Activated CD4-positive, alpha-beta memory T cell treated with anti-CD3 and anti-CD28 coated beads for 36 hours (primary cell): ENCODE measurements at places on chromosomes 2 and 18. TPM values are rescaled to one million over a fixed set of nuclear protein-coding genes. Genes with fewer than 3 reads are reported as not detected.

- no peak for DNase-seq
Observed at GRCh38 chr18:2879889-2880288, 33.1 kb downstream of the EMILIN2 start.

GRCh38 chr2:40370007-40370395 is 81.9 kb downstream of the SLC8A1 start:
- no peak for DNase-seq

GRCh38 chr2:190628591-190629319 is 20.1 kb upstream of the NAB1 start:
- DNase-seq = no peak

GRCh38 chr18:34002130-34002529 is 222.6 kb downstream of the NOL4 start:
- DNase-seq = no peak

DNA sequence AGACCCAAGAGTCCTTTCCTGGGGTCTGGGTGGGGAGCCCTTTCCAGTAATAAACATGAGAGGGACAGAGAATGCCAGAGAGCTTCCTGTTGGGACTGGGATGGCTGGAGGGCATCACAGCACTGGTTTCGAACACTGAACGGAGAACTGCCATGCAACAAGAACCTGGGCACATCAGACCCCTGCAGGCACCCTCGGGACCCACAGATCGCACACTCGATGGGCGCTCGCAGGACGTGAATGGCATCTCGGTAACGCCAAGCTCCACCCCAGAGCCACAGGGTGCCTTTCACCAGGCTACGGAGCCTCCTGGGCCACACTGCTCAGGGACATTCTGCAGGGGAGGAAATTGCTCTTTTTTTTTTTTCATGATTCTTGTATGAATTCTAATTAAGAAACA is 25.1 kb downstream of the SLC66A2 start:
- DNase-seq = no peak

- DNase-seq = no peak
Observed at GRCh38 chr2:225597911-225598310, 198.4 kb downstream of the NYAP2 start.

DNA sequence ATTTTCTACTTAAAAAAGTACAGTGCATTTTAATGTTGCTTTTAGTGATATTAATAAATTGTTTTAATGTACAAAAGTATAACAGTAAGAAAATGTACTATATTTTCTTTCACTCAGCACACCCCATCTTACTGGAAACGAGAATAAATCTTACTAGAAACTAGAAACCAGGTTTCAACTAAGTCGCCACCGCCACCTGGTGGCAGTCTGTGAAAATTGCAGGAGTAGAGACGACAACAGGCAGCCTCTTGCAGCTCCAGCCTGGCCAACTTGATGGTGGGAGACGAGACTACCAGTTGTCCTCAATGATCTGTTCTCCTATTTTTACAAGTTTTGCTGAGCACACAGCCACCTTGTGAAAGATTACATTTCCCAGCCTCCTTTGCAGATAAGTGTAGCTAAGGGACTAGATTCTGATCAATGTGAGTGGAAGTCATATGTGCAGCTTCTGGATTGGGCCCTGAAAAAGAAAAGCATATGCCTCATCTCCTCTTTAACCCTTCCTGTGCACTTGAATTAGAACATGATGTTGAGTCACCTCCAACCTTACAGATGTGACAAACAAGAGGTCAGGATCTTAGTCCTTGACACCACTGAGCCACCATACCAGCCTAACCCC is 8.7 kb downstream of the OTOF start:
- DNase-seq = peak; percentile 83

DNA sequence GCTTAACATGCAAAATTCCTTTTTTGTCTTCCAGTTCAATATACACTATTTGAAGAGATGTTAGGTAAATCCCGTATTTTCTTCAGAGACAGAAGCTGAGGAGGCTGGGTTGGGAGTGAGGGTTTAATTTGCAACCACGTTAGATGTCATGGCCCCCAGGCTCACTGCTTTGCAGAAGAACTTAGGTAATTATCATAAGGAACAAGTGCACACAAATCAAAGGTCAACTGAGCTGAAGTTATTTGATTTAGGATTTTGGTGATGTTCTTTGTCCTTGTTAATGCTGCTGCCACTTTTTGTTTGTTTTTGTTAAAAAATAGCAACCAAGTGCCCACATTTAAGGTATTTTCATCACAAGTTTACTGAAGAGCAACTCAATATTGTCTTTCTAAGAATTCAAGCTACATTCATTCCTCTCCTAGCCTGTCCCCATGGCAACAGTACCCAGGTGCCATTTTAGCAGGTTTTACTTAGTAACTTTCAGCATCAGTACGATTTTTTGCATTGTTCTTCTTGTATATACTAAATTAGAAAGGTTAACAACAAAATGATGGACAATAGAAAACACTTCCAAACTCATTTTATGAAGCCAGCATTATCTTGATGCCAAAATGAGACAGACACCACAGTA is 62.9 kb upstream of the NDUFV2 start:
- no peak for DNase-seq

- DNase-seq = no peak
Observed at GRCh38 chr18:67376372-67376771, 140.1 kb downstream of the DSEL start.

DNA sequence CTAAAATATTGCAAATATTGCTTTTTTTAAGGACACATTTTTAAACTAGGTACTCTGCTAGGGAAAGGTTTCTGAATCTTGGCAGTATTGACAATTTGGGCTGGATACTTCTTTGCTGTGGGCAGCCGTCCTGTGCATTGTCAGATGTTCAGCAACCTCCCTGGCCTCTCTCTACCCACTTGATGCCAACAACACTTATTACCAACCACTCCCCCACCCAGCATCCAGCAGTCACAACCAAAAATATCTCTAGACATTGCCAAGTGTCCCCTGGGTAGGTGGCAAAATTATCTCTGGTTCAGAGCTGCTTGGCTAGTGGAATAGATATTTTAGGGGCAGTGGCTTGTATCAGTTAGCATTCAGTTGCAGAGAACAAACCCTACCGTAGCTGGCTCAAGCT is 114.3 kb upstream of the PNPT1 start:
- DNase-seq = no peak

GRCh38 chr2:150358468-150358807 is 129.0 kb downstream of the RND3 start:
- DNase-seq = no peak

GRCh38 chr2:238097988-238098871 is 1.9 kb upstream of the ESPNL start:
- DNase-seq = peak; percentile 27

Gene MFF
- 73.2 TPM for total RNA-seq

DNA sequence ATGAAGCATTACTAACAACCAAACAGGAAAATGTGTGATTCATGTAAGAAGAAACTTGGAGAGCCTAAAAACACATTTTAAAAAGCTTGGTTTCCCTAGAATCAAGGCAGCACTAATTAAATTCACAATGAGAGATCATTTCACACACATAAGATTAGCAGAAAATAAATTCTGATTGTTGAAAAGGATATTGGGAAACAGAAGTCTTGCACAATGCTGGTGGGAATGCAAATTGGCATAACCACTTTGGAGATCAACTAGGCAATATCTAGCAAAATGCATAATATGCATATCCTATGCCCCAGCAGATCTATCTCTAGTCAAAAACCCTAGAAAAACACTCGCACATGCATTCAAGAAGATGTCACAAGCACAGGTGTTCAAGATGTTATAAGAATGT is 75.3 kb upstream of the SIX3 start:
- no peak for DNase-seq

Gene CCDC74A
- total RNA-seq = 5.5 TPM

DNA sequence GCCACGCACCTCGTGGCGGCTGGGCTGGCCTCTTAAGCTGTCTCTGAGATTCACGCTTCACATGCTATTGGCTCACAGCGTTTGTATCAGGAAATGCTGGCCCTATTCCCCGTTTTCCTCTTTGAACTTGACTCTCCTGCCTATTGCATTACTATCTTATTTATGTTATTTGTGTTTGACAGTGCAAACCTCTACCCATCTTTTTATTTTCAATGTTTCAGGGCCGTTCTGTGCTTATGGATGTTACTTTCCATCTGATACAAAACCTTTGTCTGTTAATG is 149.9 kb upstream of the TWIST2 start:
- no peak for DNase-seq

Gene CFAP221
- total RNA-seq = not detected

DNA sequence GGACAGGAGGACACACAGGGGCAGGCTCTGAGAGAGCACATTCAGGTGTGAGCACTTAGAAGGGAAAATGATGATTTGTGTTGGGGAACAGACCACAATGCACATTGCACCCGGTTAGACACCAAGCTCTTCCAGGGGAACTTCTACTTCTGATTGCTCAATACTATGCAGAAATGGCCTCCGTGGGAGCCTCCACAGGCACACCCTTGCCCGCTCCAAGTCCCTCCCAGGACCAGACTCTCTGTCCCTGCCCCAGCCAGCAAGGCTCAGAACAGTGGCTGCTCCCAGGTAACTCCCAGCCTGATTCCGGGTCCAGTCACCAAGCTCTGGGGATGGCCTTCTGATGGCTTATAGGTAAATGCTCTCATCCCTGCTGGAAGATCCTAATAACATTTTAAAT is 56.2 kb downstream of the BCL2L11 start:
- no peak for DNase-seq

- no peak for DNase-seq
Observed at GRCh38 chr2:191001032-191001431, 12.9 kb downstream of the STAT1 start.

DNA sequence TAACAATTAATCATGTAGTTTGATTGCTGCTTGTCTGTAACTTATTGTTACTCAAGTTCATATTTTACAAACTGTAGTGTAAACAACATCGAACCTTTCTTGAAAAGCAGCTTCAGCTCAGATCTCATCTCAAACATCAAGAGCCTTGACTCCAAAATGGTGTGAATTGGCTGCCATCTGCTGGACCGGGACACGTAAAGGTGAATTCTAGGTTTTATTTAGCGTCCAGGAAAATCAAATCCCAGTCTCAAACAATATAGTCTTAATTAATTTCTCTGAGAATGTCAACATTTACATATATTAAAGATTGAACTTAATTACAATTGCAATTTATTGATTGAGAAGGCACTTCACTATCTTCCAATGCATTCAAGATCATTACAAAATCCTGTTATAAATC is 453.0 kb downstream of the GALR1 start:
- DNase-seq = no peak

Gene CD226
- 63.9 TPM for total RNA-seq

GRCh38 chr2:241033994-241034393 is 35.6 kb downstream of the SNED1 start:
- DNase-seq = no peak

DNA sequence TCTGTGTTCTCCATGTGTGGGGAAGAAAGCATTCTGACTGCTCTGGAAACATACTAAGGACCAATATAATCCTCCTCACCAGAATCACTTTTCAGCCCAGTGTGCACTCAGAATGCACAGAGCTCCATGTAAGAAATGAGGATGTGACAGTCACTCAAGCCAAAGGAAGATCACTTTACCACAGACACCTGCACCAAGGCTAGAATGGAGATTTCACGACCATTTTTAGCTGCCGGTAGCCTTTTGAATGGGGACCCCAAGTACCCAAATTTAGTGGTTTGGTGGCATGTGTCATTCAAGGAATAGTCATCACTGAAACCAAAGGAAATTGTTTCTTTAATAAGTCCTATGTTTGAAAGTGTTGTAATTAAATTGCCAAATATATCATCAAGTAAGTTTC is 613.2 kb upstream of the ACVR2A start:
- peak; percentile 14 for DNase-seq

Gene PAX3
- not detected for total RNA-seq

GRCh38 chr18:79898952-79899608 is 52.4 kb downstream of the SLC66A2 start:
- DNase-seq = no peak

- no peak for DNase-seq
Observed at GRCh38 chr2:55901322-55901721, 22.3 kb downstream of the EFEMP1 start.

Gene ADCYAP1
- not detected for total RNA-seq

DNA sequence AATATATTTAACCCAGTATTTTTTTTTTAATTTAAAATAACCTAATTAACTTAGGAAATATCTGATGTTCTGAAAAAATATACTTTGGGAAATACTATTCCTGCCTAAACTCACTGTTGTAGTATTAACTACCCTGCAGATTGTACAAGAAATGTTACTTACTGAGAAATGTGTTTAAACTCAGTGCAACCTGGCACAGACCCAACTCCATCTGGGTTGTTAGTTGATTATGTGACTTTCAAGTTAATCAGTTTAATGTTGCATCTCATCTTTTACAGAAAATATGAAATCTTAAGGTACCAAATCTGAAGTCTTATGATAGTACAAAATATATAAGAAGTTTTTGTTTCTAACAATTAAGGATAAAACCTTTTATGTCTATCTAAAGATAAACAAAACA is 27.3 kb downstream of the VAPA start:
- no peak for DNase-seq

GRCh38 chr2:191366199-191366598 is 121.0 kb downstream of the MYO1B start:
- no peak for DNase-seq

- peak; percentile 58 for DNase-seq
Observed at GRCh38 chr2:43221124-43221762, 5.2 kb downstream of the ZFP36L2 start.

- DNase-seq = no peak
Observed at GRCh38 chr2:170095380-170095779, 82.6 kb upstream of the MYO3B start.

Gene CNTNAP5
- not detected for total RNA-seq

DNA sequence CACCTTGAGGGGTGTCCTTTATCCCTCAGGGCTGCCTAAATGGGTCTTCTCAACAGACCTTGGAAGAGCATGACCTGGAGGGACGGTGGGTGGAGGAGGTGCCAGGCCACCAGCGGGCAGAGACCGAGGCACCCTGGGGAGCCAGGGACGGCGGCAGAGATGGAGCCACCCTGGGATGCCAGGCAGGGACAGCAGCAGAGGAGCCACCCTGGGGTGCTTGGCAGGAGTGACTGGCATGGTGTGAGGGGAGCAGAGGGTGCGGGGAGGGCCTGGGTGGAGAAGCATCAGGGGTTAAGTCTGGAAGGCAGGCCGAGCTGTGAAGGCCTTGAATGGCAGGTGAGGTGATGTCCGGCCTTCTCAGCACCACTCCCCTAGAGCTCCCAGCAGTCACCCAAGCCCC is 56.1 kb downstream of the CIB4 start:
- DNase-seq = peak; percentile 3

Gene TAF4B
- 12.5 TPM for total RNA-seq

DNA sequence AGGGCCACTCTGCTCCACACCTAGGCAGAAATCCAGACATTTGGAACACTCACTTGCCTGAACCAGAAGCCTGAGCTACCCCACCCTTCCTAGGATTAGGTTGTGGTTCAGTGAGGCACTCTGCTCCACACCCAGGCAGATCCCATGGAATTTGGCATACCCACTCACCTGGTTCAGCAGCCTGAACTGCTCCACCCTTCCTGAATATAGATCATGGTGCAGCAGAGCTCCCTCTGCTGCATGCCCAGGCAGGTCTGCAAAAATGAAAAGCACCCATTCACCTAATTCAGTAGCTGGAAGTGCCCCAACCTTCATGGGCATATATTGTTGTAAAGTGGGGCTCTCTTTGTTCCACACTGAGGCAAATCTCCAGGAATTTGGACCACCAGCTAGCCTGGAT is 185.1 kb upstream of the CNTNAP5 start:
- no peak for DNase-seq

Gene ANKRD36C
- total RNA-seq = 37.3 TPM

Gene PTH2R
- not detected for total RNA-seq
